ENCODE measurements at places on chromosomes 7 and 10.

DNA sequence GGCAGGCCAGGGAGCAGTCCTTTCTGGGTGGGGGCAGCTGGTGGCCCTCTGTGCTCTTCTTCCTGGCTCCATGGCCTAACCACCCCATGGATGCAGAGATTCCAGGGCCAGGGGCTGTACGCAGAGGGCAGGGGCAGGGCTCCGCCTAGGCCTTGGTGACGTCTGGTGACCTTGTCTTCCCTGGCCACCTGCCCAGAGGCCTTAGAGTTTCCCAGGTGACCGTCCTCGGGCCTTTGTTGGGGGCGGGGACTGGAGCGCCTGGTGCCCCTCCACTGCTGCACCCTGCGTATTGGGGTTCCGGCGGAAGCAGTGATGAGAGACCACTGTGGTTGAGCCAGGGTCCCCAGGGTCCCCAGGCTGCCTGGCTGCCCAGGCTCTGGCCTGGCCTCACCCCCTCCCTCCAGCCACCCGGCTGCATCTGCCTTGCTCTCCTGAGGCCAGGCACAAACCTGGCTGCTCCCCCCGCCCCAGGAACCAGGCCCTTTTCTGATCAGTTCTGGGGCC is 10.3 kb downstream of the PWWP2B start:
- no peak for DNase-seq

DNA sequence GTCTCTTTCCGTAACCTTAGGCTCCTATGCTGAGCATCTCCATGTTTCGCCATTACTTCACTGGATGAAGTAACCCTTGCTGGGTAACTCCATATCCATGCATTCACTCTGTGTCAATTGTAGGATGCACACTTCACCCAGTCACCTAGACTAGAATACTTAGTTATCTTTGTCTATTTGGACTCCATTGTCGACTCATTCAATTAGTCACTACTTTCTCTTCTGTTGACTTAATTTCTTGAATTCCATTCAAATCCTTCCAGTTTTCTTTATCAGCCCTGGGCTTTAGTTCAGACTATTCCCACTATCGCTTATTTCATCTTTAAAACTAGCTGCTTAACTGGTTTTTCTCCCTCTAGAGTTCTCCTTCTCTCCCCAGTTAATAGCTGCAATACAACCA is 111.3 kb upstream of the TNS3 start:
- DNase-seq: no peak

GRCh38 chr10:46520941-46521340 is 35.5 kb downstream of the GPRIN2 start:
- DNase-seq: no peak

DNA sequence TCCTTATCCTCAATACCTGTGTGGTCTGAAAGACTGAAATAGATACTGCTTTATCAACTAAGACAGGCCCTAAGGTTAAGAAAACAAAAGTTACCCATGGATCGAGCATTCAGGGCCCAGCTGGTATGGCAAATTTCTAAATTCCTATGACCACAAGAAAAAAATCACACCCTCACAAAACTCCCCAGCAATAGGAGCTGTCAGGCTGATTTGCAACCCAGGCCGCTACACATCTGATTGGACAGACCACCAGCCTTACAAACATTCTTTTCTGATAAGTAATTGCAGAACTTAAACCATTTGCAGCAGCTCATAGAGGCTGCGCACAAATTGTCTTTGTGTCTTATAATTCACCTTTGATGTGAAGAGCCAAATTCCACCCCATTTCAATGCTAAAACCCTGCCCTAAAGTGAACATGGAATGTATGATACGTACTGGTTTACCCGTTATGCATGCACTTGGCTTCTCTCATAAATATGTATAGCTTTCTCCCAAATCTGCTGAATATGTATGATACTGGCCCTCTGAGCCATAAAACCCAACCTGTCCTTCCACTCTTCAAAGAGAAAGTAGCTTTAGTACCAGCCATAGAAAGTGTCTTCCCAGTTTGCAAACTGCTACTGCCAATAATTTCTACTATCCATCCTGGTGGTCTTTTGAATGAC is 842.5 kb downstream of the GRID1 start:
- DNase-seq: no peak

GRCh38 chr7:95205665-95206225 is 118.6 kb downstream of the PON1 start:
- no peak for DNase-seq

DNA sequence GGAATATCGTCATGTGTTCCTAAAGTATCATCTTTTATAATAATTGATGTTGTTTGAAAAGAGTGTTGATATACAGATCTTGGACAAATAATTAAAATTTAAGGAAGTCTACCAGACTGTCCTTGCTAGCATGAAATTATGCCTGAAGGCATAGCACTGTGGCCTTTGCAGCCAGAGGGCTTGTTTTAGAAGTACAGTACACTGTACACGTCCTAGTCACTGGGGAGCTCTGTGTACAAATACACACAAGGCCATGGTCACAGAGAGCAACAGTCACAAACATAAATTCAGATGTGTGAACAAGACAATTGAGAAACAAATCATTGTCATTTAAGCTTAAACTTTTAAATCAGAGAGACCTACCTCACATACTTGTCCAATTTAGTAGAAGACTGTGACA is 133.0 kb downstream of the KIAA1217 start:
- no peak for DNase-seq

GRCh38 chr10:12922117-12922900 is 79.2 kb downstream of the CCDC3 start:
- DNase-seq: no peak

DNA sequence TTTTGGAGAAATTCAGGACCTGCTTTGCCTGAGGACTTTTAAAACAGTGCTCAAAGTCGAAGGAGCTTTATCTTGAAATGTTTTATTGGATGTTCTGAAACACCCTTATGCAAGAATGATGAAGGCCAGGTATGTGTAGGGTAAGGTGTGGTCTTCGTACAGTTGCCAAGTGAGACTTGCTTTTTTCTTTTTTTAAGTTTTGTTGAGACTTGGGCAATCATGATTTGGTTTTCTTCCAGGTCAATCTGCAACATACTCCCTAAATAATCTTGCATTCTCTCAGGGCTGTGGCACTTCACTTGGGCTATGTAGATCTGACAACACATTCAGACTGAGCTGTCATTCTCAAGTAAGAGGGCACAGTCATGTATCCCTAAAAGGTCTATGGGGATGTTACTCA is 75.0 kb downstream of the GATA3 start:
- no peak for DNase-seq

GRCh38 chr10:119737823-119738222 is 12.0 kb downstream of the INPP5F start:
- no peak for DNase-seq
